ENCODE measurements at places on chromosomes 1 and 21. TPM values are rescaled to one million over a fixed set of nuclear protein-coding genes. Genes with fewer than 3 reads are reported as not detected.

DNAH14 gene
- 13.5 TPM for total RNA-seq

SYCP1 gene
- not detected for total RNA-seq

PTGER3 gene
- 0.97 TPM for total RNA-seq

SERPINC1 gene
- total RNA-seq = not detected

KRTAP19-3 gene
- not detected for total RNA-seq

PLA2G2A gene
- not detected for total RNA-seq

SPRR4 gene
- total RNA-seq = not detected

CR1 gene
- total RNA-seq = under 0.01 TPM

NDUFS2 gene
- 105 TPM for total RNA-seq

RAB3B gene
- 77.3 TPM for total RNA-seq

LIPI gene
- not detected for total RNA-seq

DYNLT5 gene
- 1.7 TPM for total RNA-seq

WDR64 gene
- not detected for total RNA-seq

DTL gene
- 13.2 TPM for total RNA-seq

IQGAP3 gene
- 24.2 TPM for total RNA-seq

GABPA gene
- 19.6 TPM for total RNA-seq

ALPL gene
- total RNA-seq = 1.3 TPM

PTPN22 gene
- 0.86 TPM for total RNA-seq

CSF1 gene
- total RNA-seq = 64.8 TPM

ARHGEF10L gene
- 18.7 TPM for total RNA-seq

C1orf226 gene
- under 0.01 TPM for total RNA-seq

TMEM183A gene
- 102 TPM for total RNA-seq

RAB25 gene
- total RNA-seq = not detected

KIF26B gene
- total RNA-seq = 12.1 TPM

DPYD gene
- total RNA-seq = 22.5 TPM

SH2D2A gene
- total RNA-seq = not detected

NR1I3 gene
- total RNA-seq = not detected
